Caco-2 (cell line): ENCODE measurements at places on chromosomes 6 and 20. TPM values are rescaled to one million over a fixed set of nuclear protein-coding genes. Genes with fewer than 3 reads are reported as not detected.

- DNase-seq, result no peak
Observed at GRCh38 chr6:82033631-82034211, 213.8 kb downstream of the IBTK start.

Gene DEFB118
- not detected in 2 replicates for total RNA-seq

DNA sequence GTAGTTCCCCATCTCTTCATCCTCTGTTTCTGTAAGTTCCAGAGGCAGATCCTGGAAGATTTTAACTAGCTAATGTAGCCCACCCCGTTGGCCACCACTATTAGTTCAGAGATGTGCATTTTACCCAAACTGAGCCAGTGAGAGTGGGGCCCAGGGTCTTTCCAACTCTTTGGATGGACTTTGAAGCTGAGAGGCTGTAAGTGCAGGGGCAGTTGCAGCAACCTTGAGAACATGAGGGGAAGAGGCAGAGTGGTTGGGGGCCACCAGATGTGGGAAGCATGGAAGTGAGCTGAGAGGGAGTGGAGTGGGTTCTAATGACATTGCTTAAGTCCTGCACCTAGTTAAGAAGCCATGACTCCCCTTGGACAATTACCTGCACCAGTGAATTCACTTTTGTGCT lies 72.2 kb downstream of the CDH26 start:
- DNase-seq, result no peak

- no peak for DNase-seq
Observed at GRCh38 chr20:36929290-36929689, 22.2 kb downstream of the SAMHD1 start.

DNA sequence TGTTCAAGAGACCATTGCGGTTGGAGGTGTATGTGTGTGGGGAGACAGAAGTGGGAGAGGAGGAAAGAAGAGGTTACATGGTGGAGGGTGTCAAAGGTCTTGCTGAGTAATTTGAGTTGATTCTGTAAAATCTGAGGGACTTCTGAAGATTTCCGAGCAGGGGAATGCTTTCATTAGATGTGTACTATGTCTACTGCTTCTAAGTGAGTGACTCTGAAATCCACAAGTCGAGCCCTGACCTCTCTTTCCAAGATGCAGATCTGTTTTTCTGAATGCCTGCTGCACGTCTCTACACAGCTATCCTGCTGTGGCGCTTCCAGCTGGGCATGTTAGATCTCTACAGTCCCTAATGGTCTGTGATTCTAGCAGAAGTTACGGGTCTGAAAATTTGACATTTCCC lies 209.8 kb downstream of the ATXN1 start:
- no peak for DNase-seq

- no peak for DNase-seq
Observed at GRCh38 chr6:73879501-73880293, 183.7 kb downstream of the CD109 start.

- DNase-seq, result peak; percentile 89
Observed at GRCh38 chr6:117482240-117483003, at the start of gene DCBLD1. TSS of gene DCBLD1 (plus strand) at chr6:117482674. CDS start at chr6:117482782, 108 bp downstream.

- DNase-seq, result no peak
Observed at GRCh38 chr6:112007805-112008204, 46.1 kb upstream of the CCN6 start.

DNA sequence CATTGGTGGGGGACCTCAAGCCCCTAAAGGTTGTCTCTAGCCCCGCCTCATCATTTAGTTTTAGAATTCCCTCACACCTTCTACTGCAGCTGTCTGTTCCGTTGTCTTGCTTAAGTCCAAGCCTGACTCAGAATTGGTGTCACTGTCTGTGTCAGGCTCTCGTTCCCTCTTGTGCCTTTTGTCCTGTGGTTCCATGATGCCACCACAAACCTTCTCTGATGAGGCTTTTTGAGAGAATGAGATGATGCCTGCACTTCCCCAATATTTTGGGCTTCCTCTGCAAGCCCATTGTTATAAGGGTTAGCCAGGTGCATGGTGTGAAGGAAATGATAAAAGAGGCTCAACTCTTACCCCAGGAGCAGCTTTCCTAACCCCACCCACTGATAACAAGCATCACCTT lies 8.1 kb upstream of the AKIRIN2 start:
- no peak for DNase-seq

DNA sequence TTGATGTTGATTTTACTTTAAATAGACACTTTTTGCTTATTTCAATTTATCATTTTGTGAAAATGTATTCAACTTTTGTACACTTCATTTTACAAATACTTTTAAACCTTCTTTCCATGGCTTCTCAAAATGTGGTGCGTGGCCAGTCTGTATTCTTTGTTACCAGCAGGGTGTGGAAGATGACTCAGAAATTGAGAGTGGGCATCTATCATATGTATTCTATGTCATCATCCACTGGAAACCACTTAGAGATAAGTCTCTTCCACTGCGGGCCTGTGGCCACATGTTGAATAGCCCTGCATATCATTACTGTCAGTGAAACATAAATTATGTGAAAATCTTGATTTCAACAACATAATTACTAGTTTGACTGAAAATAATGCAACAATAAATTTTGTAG lies 52.6 kb upstream of the MC3R start:
- DNase-seq, result no peak

GRCh38 chr20:46351357-46352058 lies 43.2 kb upstream of the CDH22 start:
- DNase-seq, result no peak

Gene SNAP91
- not detected in 2 replicates for total RNA-seq

Gene SAMD3
- 1.5 and 1.7 TPM in 2 replicates for total RNA-seq

DNA sequence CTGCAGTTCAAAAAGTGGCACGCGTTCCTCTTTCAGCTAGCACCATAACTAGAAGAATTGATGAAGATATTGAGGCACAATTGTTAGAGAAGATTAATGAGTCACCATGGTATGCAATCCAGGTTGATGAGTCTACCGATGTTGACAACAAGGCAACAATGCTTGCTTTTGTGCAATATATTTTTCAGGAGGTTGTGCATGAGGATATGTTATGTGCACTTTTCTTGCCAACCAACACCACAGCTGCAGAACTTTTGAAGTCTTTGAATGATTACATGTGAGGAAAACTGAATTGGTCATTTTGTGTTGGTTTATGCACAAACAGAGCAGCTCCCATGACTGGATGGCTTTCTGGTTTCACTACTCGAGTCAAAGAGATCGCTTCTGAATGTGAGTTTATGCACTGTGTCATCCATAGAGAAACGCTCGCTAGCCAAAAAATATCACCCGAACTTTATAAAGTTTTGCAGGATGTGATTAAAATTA lies 129.3 kb upstream of the SLC24A3 start:
- DNase-seq, result no peak

Gene TRERF1
- total RNA-seq, result 0.39 and 0.49 TPM in 2 replicates

GRCh38 chr6:22732176-22732970 lies 163.0 kb downstream of the HDGFL1 start:
- DNase-seq, result no peak

DNA sequence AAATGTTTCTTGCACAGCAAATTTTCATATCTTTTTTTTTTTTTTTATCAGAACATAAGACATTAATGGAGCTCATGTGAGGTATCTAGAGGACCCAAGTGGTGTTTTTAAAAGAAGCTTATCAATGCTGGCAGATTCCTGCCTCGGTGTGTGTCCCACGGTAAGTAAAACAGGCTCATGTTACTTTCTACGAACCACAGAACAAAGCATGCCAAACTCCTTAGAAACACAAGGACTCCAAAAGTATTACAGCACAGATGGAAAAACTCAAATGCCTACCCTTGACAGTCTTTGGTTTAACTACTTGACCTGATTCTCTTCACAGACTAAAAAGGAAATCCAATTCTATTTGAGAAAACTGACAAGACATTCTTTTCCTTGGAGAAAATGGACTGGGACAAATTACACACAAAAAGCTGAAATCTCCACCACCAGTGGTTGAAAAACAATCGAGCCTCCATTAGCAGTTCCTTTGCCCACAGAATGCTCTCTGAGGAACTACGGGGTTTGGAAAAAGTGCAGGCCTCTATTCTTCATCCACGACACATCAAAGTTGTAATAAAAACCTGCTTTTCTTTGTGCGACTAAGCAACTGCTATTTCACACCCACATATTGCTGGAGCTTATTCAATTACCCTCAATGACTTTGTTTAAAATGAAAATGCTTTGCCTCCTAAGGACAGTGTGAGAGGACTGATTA lies 5.4 kb downstream of the METTL24 start:
- no peak for DNase-seq

DNA sequence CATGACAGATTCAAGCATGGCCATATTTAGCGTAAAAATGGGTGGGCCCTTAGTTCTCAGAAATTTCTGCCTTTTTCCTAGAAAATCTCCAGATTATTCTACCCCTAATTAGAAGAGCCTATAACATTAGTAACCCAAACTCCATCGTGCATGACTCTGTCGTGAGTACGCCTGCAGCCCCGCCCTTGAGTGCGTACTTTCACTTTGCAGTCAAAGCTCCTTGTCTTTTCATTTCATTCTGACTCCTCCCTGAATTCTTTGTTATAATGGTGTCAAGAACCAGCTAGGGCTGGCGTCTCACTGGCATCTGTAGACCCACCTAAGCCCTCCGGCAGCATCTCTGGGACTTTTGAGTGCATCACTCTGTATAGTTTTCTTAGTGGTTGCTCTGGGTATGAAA lies 61.7 kb upstream of the NOX3 start:
- DNase-seq, result no peak

Gene OPRL1
- total RNA-seq, result 0.51 and 0.59 TPM in 2 replicates

Gene PIM1
- total RNA-seq, result 43.8 and 48.3 TPM in 2 replicates

- no peak for DNase-seq
Observed at GRCh38 chr6:76742919-76743318, 670.5 kb upstream of the IMPG1 start.

Gene HLA-C
- 143 and 149 TPM in 2 replicates for total RNA-seq

DNA sequence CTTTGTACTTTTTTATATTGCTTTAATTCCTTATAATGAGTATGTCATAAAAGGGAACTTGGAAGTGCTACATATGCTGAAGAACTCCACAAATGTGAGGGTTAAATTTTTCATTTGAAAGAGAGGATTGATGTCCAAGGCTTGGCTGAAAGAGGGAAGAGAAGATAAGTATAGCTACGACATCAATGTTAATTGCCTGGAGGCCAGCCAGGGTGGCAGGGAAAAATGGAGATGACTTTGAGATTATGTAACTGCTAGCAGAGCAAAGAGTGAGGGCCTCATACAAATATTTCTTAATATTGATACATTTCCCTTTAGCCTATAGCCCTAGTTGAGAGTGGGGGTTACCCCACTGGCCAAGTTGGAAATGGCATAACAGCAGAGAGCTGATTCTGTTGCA lies 24.8 kb upstream of the RIMS4 start:
- DNase-seq, result peak; percentile 13

Gene WFDC10B
- total RNA-seq, result not detected in 2 replicates
